Stimulated activated CD4-positive, alpha-beta T cell treated with anti-CD3 and anti-CD28 coated beads, Interleukin-1b, Interleukin-23, amount 100 ng/mL, for 1 hour (primary cell): ENCODE measurements at places on chromosomes 12 and 14.

DNA sequence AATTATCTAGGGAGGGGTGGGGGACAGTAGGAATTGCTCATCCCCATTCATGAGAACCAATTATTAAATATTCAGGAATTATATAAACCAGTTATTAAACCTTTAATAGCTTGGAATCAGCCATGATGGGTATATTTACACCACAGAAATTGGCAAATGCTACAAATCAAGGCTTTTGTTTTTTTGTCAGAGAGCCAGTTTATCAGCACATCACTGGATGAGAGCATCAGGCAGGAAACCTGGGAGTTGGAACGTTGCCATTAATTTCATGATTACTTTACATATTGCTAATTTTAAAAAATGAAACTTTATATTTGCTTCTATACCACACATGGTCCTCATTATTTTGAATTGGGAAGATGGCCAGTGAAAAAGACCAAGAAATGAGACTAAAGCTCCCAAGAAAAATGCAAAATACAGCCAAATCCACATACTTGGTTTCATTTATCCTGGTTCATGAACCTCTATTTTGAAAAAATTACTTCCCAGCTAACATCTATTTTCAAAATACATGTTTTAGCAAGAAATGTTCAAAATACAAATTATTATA is 48.4 kb downstream of the ATL1 start:
- DNase-seq: no peak

DNA sequence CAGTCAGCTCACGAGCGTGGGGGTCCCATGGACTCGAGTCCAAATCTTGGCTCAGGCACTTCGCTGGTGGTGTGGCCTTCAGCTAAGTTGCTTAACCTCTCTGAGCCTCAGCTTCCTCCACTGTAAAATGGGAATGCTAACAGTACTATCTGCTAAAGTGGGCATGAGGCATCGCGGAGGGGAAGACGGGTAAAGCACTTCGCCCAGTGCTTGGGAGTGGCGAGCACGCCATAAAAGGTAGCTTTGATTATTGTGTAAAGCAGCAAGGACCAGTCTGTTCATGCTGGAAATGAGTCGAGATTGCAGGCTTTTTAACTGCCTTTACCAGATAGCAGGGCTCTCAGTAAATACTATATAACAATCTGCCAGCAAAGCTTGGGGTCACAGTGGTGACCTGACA is 24.5 kb downstream of the HRK start:
- DNase-seq: no peak

DNA sequence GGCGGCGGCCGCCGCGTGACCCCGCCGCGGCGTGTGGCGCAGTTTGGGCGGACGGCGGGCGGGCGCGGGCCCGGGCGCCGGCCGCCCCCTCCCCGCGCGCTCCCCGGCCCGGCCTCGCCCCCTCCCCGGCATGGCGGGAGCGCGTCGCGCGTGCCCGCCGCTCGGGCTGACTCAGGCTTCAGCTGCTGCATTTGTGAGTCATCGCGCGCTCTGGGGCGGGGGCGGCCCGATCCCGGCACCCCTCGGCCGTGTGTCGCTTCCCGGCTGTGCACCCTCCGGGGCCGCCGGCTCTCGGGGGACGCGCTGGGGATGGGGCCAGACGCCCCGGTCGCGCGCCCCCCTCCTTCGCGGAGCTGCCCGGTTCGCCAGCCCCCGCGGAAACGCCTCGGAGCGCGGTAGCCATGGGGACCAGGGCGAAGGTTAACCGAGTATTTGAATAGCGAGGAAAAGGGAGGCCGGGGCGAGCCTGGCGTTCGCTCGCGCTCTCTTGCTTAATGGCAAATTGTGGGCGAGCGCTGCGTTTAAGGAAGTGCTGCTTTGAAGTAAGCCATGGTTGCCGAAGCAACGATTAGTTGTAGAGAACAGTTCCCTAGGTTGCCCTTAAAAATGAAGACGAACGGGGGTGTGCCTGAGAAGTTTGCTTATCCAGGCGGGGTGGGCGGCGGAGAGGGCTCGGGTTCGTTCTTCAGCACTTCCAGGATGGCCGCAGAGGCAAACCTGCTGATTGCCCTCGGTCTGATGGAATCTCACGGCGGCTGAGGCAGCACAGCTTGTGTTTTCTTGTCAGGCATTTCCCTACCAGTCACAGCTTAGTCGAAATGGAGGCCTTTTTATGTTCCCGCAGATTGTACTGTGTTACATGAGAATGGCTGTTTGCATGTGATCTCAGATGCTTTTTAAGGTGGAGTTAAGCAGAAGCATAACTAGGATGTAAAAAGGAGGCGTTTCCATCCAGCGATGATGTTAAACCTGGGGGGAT is 896 bp downstream of the EIF5 start:
- peak; percentile 47 for DNase-seq

DNA sequence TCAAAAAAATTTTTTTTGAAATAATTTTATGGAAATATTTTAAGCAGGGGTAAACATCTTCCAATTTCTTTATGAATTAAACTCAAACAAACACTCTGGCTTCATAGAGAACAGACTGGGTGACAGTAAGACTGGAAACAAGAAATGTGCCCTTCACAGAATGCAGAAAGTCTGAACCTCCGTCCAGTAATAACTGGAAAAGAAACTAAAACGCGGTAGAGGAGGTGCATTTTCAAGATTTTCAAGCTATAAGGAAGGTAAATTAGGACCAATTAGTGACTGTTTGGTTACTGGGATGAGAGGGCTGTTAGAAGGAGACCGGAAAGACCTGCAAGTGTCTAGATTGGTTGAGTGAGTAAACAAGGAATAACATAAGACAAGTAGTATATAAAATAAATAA is 245.7 kb downstream of the CEP128 start:
- DNase-seq: no peak

DNA sequence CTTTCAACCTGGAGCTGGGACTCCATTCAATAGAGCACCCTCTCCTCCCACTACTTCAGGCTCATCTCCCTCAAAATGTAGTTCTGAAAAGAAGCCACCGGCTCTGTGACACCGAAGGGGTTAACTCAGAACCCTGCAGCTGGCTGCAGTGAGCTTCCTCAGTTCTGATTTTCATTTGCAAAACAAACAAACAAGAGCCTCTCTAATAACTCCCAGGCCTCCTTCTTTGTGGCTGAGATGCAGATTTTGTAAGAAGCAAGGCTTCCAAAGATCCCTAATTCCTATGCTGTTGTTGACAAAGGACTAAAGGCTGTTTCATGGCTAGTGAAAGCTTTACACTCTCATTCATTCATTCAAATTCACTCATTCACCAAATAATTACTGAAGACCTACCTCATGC is 333.4 kb upstream of the TBX3 start:
- no peak for DNase-seq

- DNase-seq: no peak
Measured at GRCh38 chr14:52315355-52315718, 1.2 kb downstream of the PTGER2 start.

DNA sequence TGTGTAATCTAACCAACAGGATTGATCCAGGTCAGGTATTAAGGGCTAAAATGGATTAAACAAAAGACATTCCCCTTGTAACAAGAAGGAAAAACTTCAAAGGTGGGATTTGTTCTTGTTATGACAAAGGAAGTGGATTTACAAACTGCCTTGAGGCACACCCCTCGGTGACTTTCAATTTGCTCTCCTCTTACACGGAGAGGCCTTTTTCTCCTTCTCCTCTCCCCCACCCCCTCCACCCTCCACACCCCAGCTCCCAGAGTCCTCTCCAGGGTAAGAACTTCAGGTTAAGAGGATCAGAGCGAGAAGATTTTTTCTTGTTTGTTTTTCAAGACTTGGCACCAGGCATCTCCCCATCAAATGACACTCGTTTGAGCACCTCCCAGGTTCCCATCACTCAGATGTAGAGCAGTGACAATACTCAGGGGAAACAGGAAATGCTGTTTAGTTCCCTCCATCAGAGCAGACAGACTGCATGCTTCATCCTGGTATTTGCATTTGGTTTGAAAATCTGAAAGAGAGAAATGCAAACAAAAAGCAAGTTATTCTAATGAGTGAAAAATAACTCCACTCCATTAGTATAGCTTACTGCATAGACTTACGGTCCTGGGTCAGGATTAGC is 77.6 kb upstream of the TMEM260 start:
- DNase-seq: no peak

DNA sequence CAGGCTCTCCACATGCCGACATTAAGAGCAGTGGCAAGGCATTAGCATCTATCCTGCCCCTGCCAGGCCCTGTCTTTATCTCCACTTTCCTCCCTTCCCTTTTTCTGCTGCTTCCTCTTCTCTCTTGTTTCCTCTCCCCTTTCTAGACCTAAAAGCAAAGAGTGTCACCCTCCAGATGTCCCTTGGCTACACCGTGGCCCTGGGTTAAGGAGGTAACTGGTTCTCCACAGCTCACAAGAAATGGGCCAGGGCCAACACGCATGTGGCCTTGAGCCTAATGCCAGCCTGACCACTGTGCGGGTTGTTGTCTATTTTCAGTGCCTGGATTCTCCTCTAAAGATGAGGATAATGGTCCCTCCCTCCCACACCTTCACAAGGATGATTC is 41.7 kb upstream of the DDX11 start:
- DNase-seq: no peak

DNA sequence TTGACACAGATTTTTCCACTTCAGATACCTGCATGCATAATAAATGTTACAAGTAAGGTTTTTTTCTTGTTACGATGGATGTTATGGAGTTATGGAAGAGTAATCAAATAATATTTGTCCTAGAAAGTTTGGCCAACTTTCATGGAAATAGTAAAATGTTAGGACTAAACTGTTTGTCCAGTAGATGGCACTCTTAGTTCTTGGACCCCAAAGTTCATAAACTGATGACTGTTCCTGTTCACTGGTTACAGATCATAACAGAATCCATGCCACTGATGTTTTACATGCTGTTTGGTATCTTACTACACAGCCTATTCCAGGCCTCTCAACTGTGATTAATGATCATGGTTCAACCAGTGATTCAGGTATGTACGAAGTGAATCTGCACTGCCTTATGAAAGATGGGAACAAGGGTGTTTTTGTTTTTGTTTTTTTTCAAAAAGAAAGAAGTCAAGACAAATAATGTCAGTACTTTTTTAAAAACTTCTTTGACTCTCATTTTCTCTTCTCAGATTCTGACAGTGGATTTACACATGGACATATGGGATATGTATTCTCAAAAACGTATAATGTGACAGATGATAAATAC is 48.8 kb upstream of the SLCO1C1 start:
- DNase-seq: no peak

- no peak for DNase-seq
Measured at GRCh38 chr14:104528496-104528895, 51.1 kb upstream of the C14orf180 start.

DNA sequence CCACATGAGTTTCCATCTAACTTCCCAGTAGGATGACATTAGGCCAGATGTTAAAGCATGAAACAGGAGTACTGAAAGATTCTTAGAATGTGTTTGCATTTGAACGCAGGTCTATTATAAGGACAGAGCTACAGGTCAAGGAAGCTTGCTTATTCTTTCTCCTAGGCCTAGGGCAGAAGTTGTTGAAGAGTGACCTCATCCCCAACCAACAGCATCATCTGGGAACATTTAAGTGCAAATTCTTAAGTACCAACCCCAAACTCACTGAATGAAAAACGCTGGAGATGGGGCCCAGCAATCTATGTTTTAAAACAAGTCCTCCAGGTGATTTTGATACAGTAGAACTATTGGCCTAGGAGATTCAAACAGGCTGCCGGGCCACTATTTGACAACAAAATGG is 52.4 kb downstream of the PAPLN start:
- DNase-seq: no peak

- no peak for DNase-seq
Measured at GRCh38 chr14:104908303-104908702, 16.4 kb upstream of the PLD4 start.

GRCh38 chr12:5222011-5222461 is 178.4 kb downstream of the KCNA5 start:
- DNase-seq: no peak

DNA sequence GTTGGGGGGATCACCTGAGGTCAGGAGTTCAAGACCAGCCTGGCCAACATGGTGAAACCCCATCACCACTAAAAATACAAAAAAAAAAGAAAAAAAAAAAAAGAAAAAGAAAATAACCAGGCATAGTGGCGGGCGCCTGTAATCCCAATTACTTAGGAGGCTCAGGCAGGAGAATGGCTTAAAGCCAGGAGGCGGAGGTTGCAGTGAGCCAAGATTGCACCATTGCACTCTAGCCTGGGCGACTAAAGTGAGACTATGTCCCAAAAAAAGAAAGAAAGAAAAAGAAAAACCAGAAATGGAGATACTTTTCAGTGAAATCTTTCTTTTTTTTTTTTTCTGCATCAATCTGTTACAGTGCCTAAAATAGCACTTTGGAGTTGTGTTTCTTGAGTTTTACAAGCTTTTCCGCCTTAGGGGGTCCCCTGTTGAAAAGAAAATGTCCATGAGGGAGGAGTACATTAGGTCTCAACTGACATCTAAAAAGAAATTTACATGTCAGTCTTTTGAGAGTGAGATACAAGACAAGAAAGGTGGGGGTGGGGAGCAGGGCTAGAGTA is 82.9 kb upstream of the VASH1 start:
- DNase-seq: no peak

- no peak for DNase-seq
Measured at GRCh38 chr14:99541677-99542470, 60.7 kb downstream of the CCNK start.

GRCh38 chr14:96130391-96130790 is 74.2 kb upstream of the BDKRB2 start:
- no peak for DNase-seq

DNA sequence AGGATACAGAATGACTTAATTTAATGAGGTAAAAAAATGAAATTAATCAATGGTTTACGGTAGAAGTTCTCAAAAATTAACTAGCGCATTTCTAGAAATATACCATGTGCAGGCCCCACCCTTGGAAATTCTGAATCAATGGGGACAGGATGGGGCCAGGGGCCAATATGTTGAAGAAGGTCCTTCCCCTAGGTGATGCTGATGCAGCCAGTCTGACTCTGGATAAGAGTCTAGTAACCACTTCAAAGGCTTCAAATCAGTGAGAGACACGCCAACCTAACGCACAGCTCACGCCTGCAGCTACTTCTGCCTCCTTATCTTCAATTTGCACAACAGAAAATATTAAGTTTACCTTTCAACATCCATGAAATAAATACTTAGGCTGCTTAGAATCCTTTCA is 14.9 kb downstream of the GIT2 start:
- no peak for DNase-seq

- DNase-seq: no peak
Measured at GRCh38 chr14:69318241-69318640, 58.3 kb downstream of the GALNT16 start.

GRCh38 chr12:82896979-82897378 is 210.3 kb downstream of the TMTC2 start:
- DNase-seq: no peak
